ENCODE measurements at places on chromosomes 13 and 19.

- DNase-seq, result no peak
Observed at GRCh38 chr19:12156223-12157058, at the start of gene ZNF625. Gene ZNF625, minus strand, starts transcription at chr19:12156734. Its CDS starts 176 bp downstream, at chr19:12156558.

DNA sequence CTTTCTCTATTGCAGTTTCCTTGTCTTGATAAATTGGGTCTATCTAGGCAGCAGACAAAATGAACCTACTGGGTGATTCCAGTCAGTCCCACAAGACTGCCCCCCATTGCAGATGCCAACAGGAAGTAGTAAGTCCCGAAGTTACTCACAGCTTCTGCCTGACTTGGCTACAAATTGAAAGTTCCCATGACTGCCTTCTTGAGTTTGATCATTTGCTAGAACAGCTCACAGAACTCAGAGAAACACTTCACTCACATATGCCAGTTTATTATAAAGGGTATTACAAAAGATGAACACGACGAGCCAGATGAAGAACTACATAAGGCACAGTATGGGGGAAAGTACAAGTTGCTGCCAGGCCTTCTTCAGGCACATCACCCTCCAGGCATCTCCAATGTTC is 50.0 kb downstream of the TEX26 start:
- DNase-seq, result no peak

GRCh38 chr13:43003010-43003409 is 11.0 kb upstream of the EPSTI1 start:
- no peak for DNase-seq

DNA sequence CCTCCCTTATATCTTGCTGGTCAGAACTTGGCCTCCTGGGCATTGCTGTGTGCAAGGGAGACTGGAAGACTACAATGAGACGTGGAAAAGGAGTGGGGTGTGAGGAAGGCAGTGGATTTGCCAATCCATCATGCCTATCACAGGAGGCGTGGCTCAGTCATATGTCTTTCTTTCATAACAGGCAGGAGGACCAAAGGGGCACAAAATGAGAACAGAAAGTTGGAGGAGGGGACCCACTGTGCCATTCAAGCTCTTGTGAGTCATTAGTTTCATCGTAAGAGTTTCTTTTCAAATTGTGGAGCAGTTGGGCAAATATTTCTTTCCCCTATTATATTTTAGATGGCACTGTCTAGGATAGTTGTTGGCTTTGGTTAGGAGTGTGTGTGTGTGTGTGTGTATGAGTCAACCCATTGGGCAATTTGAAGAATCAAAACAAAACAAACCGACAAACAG is 471.5 kb downstream of the TSHZ3 start:
- no peak for DNase-seq

DNA sequence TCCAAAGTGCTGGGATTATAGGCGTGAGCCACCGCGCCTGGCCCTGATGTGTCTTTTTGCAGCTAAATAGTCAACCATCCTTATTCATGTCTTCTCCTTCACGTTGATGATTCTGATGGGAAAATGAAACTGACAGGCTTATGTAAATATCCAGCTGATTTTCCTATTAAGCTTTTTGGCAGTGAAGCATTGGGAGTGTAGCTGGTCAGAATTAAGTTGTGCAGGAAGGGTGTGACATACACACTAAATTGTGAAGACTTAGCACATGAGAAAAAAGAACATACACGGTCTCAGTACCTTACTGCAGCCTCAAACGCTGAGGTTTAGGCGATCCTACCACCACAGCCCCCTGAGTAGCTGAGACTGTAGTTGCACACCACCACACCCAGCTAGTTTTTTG is 50.5 kb upstream of the USE1 start:
- DNase-seq, result no peak

GRCh38 chr13:112760435-112760834 is 70.6 kb downstream of the ATP11A start:
- DNase-seq, result no peak

GRCh38 chr19:51766461-51766860 is 5.5 kb downstream of the FPR2 start:
- no peak for DNase-seq

DNA sequence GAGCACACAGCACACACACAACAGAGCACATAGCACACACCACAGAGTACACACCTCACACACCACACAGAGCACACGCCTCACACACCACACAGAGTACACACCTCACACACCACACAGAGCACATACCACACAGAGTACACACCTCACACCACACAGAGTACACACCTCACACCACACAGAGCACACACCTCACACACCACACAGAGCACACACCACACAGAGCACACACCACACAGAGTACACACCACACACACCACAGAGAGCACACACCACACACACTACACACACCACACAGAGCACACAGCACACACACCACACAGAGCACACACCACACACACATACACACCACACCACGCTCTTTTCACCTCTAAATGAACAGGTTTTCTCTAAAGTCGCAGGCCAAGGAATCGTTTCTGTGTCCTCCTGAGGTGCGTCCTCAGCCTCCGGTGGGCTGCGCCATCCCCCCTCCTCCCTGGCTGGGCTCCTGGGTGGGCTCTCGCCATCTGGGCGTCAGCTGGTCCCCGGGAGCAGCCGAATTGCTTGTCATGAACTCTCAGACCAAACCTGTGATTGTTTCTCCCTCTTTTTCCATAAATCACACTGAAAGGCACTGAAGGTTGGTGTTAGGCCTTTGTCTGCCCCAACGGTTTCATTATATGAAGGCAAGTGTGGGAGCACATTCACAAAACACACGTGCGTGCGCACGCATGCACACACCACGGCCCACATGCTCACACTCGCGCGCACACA is 37.4 kb downstream of the TMEM255B start:
- no peak for DNase-seq

DNA sequence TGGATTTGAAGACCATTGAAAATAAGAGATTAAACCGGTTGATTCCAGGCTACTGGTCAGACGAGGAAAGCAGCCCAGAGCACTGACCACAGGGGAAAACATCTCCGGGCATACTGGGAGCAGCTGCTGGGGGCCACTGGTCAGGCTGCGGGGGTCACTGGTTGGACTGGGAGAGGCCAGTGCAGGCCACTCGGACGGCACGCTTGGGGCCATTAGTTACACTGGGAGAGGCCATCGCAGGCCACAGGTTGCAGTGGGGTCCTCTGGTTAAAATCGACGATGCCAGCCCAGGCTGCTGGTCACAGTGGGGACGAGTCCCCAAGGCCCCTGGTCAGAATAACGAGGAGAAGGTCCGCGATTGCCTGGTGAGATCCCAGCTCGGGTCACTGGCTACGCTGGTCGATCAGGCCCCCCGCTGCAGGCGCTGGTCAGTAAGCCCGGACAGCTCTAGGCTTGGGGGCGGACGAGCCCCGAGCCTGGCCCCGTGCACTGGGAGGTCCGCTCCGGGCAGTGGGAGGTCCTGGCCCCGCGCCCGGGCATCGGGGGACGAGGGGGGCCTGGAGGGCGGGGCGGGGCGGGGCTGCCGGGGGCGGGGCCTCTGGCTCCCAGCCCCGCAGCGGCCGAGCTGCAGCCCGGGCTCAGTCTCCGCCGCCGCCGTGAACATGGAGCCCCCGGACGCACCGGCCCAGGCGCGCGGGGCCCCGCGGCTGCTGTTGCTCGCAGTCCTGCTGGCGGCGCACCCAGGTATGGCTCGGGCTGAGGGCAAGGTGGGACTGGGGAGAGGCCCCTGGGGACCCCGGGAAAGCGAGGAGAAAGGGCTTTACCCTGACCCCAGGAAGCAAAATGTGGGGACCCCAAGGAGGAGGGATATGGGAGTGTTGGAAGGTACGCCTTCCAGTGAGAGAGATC is at the start of gene BCAM:
Gene BCAM (plus strand): TSS at position 641 of the 909 bp plus-strand sequence. CDS start 22 bp downstream, at position 663.
- DNase-seq, result no peak

DNA sequence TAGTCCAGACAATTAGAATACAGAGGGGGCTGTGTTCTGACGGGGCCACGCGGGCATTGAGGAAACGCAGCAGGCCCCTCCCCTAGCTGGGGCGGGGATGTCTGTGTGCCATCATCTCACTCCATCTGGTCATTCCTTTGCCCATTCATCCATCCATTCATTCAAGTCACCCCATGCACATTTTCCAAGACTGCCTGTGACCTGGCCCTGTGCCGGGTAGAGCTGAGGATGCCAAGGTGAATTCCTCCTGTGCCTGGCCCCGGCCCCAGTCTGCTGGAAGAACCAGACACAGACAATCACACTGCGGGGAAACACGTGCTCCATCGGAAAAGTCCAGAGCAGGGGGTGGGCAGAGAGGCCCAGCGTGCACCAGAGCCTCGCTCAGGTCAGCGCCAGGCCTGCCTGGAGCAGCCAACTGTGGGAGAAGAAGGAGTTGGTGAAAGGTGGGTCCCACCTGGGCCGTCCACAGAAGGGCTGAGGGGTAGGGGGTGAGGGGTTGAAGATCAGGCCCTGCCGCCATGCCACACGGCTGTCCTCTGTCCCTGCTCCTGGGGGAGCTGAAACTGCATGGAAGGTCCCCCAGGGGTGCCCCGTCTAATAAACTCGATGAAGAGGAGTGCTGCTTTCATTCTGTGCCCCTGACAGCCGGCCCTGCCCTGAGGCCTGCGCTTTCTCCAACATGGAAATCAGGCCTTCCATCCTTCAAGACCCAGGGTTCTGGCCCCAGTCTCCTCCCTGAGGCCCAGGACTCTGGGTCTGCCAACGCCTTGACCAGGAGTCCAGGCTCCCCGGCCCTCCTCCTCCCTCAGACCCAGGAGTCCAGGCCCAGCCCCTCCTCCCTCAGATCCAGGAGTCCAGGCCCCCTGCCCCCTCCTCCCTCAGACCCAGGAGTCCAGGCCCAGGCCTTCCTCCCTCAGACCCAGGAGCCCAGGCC is 1.6 kb upstream of the CACNG6 start:
- DNase-seq, result peak; percentile 87

GRCh38 chr13:43694146-43694664 is 92.6 kb downstream of the ENOX1 start:
- no peak for DNase-seq

GRCh38 chr13:19056355-19056880 is 125.2 kb downstream of the TUBA3C start:
- no peak for DNase-seq
